Hematopoietic multipotent progenitor cell (in vitro differentiated cells): ENCODE measurements at places on chromosomes 7 and 10. TPM values are rescaled to one million over a fixed set of nuclear protein-coding genes. Genes with fewer than 3 reads are reported as not detected.

DNA sequence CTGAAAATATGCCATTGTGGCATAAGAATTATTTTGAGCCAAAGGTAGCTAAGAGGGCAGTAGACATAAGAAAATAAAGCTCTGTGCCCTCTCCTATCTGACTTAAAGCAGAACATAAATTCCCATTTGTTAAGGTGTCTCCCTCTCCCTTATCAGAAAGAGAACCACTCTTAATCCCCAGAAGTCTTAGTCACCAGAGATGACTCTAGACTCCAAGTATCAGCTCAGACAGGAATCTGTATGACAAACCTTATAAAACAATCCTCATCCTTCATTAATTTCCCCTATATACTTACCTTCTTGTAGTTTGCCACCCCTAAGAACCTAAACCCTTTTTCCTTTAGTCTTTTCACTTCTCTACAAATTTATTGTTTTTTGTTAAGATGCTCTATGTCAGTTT, 21.8 kb upstream of the PIP4K2A start:
- no peak for DNase-seq

DNA sequence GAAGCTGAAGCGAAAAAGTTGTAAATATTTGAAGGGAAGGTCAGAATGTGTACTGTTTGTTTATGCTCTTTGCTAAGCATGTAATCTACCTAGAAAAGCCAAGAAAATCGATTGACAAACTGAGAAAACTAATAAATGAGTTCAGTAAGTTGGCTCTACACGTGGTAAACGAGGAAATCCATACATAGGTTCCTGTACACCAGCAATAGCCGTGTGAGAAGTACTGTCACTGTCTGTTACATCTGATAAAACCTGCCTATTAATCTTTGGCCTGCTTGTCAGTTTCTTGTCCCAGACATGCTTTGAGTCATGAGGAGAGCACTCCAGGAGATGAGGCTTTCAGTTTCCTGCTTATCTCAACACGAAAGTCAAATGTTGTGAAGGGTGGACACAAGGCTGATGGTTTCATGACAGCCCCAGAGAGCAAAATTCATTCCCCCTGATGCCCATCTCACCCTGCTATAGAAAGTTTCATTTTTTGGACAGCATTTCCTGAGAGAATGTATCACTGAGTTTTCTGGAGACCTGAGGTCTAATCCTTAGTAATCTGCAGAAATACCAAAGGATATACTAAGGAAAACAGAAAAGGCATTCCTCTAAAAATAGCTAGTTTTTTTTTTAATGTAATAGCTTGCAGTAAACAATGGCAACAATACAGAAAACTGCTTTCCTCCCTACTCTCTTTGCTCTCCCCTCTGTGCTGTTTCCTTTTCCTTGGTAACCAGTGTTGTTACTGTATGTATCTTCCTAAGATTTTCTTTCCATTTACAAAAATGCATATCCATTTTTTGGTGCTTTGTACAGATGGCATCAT, 18.8 kb downstream of the BMPR1A start:
- no peak for DNase-seq

GRCh38 chr7:66638309-66639099, 9.8 kb downstream of the KCTD7 start:
- DNase-seq, result no peak

Gene RBP3
- not detected for total RNA-seq

Gene H2BK1
- not detected for total RNA-seq
